ENCODE measurements at places on chromosomes 6 and 20.

DNA sequence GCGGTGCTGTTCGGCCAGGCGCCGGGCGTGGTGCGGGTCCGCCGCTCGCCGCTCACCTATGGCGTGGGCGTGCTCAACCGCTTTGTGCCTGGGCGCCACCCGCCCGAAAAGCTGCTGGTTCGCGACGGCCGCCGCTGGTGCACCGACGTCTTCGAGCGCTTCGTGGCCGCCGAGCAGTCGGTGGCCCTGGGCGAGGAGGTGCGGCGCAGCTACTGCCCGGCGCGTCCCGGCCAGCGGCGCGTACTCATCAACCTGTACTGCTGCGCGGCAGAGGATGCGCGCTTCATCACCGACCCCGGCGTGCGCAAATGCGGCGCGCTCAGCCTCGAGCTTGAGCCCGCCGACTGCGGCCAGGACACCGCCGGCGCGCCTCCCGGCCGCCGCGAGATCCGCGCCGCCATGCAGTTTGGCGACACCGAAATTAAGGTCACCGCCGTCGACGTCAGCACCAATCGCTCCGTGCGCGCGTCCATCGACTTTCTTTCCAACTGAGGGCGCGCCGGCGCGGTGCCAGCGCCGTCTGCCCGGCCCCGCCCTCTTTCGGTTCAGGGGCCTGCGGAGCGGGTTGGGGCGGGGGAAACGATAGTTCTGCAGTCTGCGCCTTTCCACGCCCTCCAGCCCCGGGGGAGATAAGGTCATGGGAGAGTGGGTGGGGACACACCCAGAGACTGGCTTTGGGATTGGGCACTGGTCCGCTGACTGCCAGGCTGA, 15.7 kb downstream of the ADISSP start:
- DNase-seq = peak; percentile 62

- DNase-seq = no peak
Observed at GRCh38 chr6:6351511-6352025, 31.1 kb upstream of the F13A1 start.

DNA sequence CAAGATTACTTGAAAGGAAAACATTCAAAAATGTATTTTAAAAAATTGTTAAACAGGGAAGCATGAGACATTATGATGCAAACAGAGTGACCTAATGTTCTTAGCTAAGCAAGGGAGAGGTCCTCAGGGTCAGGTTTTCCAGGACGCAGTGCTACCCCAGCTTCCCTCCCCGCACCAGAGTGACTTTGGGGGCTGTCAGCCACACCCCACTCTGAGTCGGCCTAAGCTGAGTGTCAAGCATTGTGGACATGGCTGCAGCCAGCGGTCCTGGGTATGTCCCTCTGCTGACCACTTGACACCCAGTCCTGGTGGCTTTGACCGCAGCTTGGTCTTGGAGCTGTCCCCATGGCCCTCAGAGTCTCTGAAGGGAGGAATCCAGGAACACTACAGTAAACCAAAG, 54.9 kb upstream of the CD93 start:
- no peak for DNase-seq

GRCh38 chr6:152680151-152680550, 17.5 kb upstream of the MYCT1 start:
- no peak for DNase-seq

- peak; percentile 63 for DNase-seq
Observed at GRCh38 chr20:37627060-37627766, 66.6 kb upstream of the CTNNBL1 start.

GRCh38 chr20:45036044-45036755, 64.7 kb downstream of the KCNS1 start:
- no peak for DNase-seq

- peak; percentile 18 for DNase-seq
Observed at GRCh38 chr6:42783876-42784642, 2.2 kb downstream of the BICRAL start.

- DNase-seq = no peak
Observed at GRCh38 chr6:47366335-47366890, 56.7 kb upstream of the TNFRSF21 start.

DNA sequence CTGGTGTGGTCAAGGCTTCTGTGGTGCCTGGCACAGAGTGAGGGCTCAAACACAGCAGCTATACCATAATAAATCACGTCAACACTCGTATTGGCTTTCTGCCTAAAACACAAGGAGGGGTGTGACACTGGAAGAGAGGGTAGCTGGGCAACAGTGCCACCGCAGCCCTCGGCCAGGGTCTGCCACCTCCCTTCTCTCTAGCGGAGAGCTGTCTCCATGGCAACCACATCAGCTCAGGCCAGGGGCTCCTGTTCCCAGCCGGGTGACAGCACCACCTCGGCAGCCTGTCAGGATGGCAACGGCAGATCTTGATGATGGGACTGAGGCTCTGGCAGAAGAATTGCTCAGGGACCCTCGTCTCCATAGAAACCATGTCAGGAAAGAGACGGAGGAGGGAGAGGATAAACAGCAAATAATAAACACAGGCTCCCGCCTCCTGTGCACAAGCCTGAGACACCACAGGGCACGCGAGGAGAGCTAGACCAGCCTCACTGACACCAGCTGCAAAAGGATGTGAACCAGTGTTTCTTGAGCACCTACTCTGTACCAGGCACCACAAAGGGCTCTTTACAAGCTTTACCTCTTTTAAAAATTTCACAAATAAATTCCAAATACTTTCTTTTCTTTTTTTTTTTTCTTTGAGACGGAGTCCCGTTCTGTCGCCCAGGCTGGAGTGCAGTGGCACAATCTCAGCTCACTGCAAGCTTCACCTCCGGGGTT, 50.4 kb upstream of the TLDC2 start:
- DNase-seq = no peak

GRCh38 chr20:62171245-62171644, 11.6 kb upstream of the MTG2 start:
- DNase-seq = no peak

- no peak for DNase-seq
Observed at GRCh38 chr6:4176907-4177306, 41.5 kb upstream of the ECI2 start.

- no peak for DNase-seq
Observed at GRCh38 chr6:152572338-152573088, 64.6 kb downstream of the SYNE1 start.

GRCh38 chr6:52724042-52724405, 39.3 kb downstream of the GSTA2 start:
- DNase-seq = no peak

- peak; percentile 87 for DNase-seq
Observed at GRCh38 chr6:111990214-111990613, 63.7 kb upstream of the CCN6 start.

GRCh38 chr20:37895166-37895565, 7.8 kb upstream of the VSTM2L start:
- DNase-seq = no peak

- no peak for DNase-seq
Observed at GRCh38 chr20:19620446-19620845, 137.6 kb upstream of the RIN2 start.

GRCh38 chr20:20009784-20010253, 7.3 kb upstream of the NAA20 start:
- DNase-seq = no peak
